ENCODE measurements at places on chromosomes 7 and 10.

GRCh38 chr10:71216363-71216695, 4.0 kb downstream of the UNC5B start:
- DNase-seq: no peak

GRCh38 chr7:152754075-152754730, 5.3 kb upstream of the ACTR3B start:
- DNase-seq: no peak

GRCh38 chr7:157667261-157667660, 330.5 kb downstream of the DNAJB6 start:
- DNase-seq: no peak

DNA sequence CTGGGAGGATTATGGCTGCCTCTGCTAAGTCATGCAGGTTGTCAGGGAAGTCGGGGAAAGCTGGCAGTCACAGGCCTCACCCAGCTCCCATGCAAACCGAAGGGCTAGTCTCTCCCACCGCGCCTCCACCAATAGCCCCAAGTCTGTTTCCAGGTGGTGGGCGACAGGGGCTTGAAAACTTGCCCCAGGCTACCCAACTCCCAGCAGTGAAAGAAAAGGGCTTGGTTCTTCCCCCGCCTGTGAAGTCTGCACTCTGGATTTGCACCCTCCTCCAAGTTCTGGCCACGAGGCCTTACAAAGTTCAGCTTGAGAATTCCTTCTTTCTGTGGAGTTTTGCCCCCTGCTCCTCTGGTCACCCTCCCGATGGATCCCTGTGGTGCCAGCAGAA, 99.9 kb upstream of the CHST15 start:
- DNase-seq: no peak

DNA sequence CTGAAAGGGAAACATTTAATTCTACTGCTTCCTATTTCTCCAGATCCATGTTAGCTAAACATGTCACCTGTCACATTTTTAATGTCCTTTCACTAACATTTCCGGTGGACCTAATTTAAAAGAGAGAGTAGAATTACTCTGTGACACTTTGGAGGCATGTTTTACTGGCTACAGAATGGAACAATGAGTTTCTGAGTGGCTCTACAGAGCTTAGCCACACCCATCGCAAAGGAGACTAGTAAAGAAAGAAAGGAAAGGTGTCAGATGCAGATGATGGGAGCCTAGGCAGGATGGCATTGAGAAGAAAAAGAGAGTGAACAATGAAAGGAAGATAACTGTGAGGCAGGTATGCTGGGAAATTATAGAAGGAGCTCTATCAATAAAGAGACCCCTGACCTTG, 35.9 kb downstream of the NDUFB2 start:
- DNase-seq: no peak

- DNase-seq: no peak
Observed at GRCh38 chr10:126146771-126147170, 241.5 kb downstream of the ADAM12 start.

GRCh38 chr10:121531076-121531829, 67.0 kb downstream of the FGFR2 start:
- no peak for DNase-seq

DNA sequence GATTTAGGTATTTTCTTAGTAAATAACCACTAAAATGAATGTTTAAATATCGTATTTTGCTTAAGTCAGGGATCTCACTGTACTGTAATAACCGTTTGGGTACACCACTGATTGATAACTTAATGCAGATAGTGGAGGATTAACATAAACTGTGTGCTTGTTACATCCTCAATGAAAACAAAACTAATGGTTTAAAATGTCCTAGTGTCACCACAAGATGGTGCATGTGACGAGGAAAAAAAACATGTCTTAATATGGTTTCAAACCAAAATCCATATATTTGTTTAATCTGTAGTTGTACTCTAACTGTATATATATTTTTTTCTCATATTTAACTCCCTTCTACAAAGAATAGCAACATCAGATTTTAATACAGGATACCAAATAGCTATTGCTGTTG, 19.2 kb downstream of the ARMC10 start:
- DNase-seq: no peak

- DNase-seq: no peak
Observed at GRCh38 chr10:28768227-28768626, 90.9 kb downstream of the BAMBI start.

DNA sequence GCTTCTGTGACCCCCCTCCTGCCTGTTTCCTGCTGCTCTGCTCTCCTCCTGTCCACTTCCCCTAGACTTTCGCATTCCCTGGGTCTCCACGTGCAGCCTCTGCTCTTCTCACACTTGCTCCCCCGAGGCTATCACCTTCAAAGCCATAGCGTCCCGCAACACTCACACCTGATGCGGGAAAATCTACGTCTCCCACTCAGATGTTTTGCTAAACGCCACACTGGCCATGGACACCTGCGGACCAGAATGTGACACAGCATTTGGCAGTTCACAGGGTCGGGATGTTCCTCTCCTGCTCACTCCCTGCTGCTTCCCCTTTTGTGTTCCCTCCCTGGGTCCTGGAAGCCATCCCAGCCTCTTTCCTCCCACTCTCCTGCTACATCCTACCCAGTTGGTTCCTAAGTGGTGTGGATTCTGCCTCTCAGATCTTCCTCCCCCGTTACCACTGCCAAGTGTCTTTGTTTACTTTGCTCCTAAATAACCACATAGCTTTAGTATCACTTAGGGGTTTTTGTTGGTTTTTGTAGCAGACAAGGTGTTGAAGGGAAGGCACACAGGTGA, 33.7 kb upstream of the RBM33 start:
- DNase-seq: no peak

Data from stimulated activated CD4-positive, alpha-beta T cell treated with anti-CD3 and anti-CD28 coated beads, Interleukin-1b, Interleukin-23, amount 100 ng/mL, for 4 hours (primary cell).